ENCODE measurements at places on chromosomes 13 and 19.

DNA sequence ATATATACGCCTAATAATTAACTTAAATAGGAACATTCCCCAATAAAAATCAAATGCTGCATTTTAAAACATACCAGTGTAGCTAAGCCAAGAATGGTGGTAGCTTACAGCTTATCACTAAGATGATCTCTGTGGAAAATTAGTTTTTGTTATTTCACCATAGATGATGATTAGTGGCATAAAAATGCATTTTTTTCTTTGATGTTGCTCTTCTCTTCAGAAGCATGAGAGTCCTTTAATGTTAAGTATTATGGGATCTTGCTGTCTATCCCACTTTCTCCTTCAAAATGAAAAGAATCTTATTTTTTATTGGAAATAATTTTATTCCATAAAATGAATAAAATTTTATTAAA lies 731.0 kb downstream of the SLITRK1 start:
- no peak for DNase-seq

DNA sequence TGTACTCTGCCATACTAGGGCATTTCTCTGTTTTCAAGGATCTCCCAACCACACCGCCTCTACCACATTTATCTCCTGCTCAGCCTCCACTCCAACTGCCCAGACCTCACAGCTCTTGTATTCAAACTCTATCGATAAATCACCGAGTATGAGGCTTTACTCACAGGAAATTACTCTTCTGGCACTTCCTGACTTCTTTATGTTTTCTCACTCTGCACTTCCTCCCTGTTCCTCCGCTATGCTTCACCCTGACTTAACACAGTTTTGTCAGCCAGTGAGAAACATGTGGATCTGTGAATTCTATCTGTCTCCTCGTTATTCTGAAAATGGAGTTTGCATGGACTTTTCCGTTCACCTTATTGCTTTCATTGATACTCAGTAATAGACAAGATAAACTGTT lies 2.6 kb upstream of the CARD8 start:
- DNase-seq = no peak

GRCh38 chr13:42617221-42617620 lies 43.3 kb downstream of the TNFSF11 start:
- no peak for DNase-seq

- DNase-seq = no peak
Measured at GRCh38 chr13:36764536-36764935, 54.5 kb upstream of the RFXAP start.

DNA sequence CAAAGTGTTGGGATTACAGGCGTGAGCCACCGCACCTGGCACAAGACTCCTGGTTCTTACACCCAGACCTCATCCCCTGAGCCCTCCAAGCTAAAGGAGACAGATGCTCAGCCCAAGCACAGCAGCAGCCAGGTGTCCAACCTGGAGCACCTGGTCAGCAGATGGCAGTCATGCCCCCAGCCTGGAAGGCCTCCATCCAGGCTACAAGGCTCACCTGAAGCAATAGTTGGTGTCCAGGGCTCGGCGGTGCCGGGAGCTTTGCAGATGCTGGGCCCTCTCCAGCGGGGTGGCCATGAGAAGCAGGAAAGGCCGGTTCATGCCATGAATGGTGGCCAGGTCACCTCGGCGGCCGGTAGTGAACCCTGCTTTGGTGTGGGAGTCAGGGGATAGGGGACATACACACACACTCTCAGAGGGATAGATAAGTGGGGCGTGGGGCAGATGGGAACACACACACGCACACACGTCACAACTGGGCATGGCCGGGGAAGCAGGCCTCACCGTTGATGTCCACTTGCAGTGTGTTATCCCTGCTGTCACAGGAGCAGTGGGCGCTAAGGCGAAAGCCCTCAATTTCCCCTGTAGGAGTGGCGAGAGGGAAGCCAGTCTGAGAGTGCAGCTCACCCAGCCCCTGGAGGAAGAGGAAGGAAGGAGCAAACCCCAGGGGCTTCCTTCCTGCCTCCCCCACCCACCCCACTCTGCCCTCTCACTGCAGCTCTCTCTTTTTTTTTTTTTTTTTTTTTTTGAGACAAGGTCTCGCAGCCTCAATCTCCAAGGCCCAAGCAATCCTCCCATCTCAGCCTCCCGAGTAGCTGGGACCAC lies 11.8 kb downstream of the TGFB1 start:
- DNase-seq = no peak

- DNase-seq = no peak
Measured at GRCh38 chr19:5148794-5149190, 179.9 kb downstream of the KDM4B start.

- DNase-seq = peak; percentile 40
Measured at GRCh38 chr19:12092065-12092867, 27.7 kb downstream of the ZNF844 start.

DNA sequence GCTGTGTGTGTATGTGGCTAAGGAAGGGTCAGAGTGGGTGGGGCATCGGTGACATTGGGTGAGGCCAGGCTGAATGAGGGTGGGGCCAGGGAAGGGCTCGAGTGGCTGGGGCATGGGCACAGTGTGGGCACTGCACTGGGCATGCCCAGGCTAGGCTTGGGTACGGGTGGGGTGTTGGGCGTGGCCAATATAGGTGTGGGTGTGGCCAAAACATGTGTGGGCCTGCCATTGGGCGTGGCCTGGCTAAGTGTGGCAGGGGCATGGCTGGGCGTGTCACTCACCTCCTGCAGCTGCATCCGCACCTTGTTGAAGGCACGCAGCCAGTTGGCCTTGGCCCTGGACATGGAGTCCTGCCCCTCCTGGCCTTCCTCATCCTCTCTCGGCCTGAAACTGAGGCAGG lies 33.2 kb downstream of the UNC13A start:
- no peak for DNase-seq

DNA sequence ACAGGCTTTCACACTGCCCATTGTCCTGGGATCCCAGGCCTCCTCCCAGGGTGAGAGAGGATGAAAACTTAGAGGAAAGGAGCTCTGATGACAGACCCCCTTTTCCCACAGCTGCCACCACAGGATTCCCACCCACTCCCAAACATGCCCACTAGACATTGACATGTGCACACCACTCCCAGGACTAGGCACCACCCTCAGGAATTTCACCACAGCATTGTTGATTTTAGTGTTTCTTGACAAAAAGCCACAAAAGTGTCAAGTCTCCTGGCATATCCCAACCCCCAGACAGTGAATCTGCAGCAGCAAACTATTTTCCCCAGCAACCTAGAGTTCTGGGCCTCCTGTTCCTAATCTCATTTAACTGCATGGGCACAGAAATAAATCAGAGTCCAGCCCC lies 10.1 kb downstream of the ZNF714 start:
- DNase-seq = no peak

- peak; percentile 2 for DNase-seq
Measured at GRCh38 chr19:16899566-16900075, 10.8 kb downstream of the F2RL3 start.

GRCh38 chr19:40667602-40668001 lies 22.8 kb downstream of the NUMBL start:
- DNase-seq = no peak

- no peak for DNase-seq
Measured at GRCh38 chr13:111627596-111627995, 307.2 kb downstream of the TEX29 start.

DNA sequence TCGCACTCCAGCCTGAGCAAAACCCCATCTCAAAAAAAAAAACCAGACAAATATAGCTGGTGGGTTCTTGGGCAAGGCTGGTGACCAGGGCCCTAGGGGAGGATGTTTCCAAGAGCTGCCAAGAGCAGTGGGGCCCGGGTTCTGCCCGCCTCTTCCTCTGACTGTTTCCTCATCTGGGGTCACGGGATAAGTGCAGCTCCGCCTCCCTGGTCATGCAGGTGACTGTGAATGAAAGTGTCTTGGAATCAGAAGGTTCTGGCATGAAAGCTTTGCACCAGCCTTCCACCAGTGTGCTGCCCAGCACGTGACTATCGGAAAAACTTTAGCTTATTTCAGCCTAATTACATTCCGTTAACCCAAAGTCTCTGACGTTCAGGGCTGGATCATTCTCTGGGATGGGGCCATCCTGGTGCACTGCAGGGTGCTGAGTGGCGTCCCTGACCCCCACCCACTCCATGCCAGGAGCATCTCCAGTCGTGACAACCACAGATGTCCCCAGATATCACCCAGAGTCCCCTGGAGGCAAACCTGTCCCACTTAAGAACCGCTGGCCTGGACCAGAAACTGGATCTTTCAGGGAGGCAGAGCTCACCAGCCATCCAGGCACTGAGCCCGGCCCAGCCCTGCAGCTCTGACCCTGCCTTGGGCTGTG lies 85.6 kb downstream of the GNG7 start:
- DNase-seq = no peak

- no peak for DNase-seq
Measured at GRCh38 chr13:98443800-98444325, 133.0 kb downstream of the STK24 start.

- DNase-seq = no peak
Measured at GRCh38 chr19:1312767-1313694, 27.4 kb downstream of the EFNA2 start.

- no peak for DNase-seq
Measured at GRCh38 chr19:27865927-27866777, 1346.8 kb downstream of the UQCRFS1 start.

- DNase-seq = peak; percentile 20
Measured at GRCh38 chr13:95677564-95678266, 776 bp downstream of the DNAJC3 start.

- DNase-seq = no peak
Measured at GRCh38 chr13:27177852-27178251, 6.2 kb upstream of the USP12 start.

DNA sequence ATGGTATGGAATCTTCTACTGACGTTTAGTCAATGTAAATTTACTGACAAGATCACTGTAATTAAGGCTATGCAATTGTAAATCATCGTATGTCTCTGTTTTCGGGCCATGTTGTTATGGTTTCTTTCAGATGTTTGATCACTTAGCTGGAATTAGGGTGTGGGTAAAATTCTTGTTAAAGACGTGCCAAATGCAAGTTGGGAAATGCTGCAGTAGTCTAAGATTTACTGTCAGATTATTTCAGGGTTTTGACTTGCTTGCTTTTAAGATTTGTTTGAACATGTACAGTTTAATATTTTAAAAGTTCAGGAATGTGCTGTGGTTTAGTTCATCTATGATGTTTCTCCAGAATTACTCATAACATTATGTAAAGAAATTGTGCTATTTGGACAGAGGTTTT lies 10.8 kb downstream of the NDFIP2 start:
- DNase-seq = no peak

- peak; percentile 72 for DNase-seq
Measured at GRCh38 chr19:4976401-4977298, 7.7 kb downstream of the KDM4B start.

GRCh38 chr13:24684600-24684998 lies 4.4 kb downstream of the ATP12A start:
- no peak for DNase-seq

- DNase-seq = no peak
Measured at GRCh38 chr19:16296713-16297112, 27.9 kb upstream of the KLF2 start.

DNA sequence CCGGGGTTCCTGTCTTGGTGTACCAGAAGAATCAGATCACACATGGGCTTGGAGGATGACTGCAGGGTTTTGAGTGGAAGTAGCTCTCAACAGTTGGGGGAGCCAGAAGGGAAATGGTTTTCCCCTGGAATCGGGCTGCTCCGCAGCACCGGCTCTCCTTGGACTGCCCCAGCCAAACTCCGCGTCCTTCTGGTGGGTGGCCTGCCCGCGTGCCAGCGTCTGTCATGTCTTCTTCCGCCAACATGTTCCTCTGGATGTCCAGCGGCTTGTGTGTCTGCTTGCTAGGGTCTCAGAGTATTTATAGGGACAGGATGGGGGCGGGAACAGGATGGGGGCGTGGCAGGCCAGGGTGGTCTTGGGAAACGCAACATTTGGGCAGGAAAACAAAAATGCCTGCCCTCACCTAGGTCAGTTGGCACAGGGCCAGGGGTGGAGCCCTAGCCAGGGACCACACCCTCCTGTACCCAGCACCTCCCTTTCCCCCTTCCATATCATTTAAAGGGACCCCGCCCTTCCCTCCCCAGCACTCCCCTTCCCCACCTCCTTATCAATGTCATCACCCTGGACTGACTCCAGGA lies 1.3 kb upstream of the ZNF30 start:
- DNase-seq = no peak

GRCh38 chr13:75393839-75394520 lies 88.0 kb downstream of the TBC1D4 start:
- no peak for DNase-seq

- peak; percentile 37 for DNase-seq
Measured at GRCh38 chr19:33473653-33474305, 47.8 kb downstream of the PEPD start.

DNA sequence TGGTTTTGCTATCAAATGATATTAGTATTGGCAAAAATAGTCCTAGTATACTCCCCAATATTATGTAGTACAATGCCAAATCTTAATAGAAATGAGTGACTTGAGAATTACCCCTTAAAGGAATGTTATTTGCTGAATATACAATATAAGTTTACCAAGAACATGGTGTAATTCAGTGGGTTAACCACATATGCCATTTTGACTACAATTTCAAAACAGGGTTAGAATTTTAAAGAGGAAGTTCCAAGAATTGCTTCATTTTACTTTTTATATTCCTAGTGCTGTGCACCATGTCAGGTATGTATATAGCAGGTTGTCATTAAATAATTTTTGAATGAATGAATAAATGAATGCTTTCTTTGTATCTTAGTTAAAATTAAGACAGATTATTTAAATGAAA lies 66.3 kb downstream of the LMO7 start:
- DNase-seq = no peak

GRCh38 chr13:102642475-102642874 lies 45.7 kb downstream of the TPP2 start:
- DNase-seq = peak; percentile 81

DNA sequence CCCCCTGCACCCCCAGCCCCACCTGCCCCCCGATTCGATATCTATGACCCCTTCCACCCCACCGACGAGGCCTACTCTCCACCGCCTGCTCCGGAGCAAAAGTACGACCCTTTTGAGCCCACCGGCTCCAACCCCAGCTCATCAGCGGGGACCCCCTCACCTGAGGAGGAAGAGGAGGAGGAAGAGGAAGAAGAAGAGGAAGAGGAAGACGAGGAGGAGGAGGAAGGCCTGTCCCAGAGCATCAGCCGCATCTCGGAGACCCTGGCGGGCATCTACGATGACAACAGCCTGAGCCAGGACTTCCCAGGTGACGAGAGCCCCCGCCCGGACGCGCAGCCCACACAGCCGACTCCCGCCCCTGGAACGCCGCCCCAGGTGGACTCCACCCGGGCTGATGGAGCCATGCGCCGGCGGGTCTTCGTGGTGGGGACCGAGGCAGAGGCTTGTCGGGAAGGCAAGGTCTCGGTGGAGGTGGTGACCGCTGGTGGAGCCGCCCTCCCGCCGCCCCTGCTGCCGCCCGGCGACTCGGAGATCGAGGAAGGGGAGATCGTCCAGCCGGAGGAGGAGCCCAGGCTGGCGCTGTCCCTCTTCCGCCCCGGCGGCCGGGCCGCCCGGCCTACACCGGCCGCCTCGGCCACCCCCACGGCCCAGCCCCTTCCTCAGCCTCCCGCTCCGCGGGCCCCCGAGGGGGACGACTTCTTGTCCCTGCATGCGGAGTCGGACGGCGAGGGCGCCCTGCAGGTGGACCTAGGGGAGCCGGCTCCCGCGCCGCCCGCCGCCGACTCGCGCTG lies 9.2 kb downstream of the SCAF1 start:
- DNase-seq = no peak

- no peak for DNase-seq
Measured at GRCh38 chr13:89846926-89847585, 1500.4 kb upstream of the MIR17HG start.
